ENCODE measurements at places on chromosomes 13 and 19. TPM values are rescaled to one million over a fixed set of nuclear protein-coding genes. Genes with fewer than 3 reads are reported as not detected.

GRCh38 chr19:49591731-49592485 lies 926 bp downstream of the PRR12 start:
- DNase-seq = no peak

DNA sequence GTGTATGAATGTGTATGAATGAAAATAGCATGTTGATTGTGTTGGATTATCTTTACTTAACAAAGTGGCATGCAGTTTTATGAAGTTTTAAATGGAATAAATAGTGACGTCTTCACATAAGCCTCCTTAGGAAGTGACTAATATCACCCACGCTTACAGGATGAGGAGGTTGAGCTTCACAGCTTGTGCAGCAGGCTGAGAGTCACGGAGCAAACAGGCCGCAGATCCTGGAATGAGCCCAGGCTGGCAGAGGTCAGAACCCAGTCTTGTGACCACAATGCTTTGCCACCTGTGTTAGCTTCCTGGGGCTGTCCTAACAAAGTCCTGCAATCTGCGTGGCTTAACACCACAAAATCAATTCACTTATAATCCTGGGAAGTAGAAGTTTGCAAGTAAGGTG lies 20.8 kb downstream of the LAIR2 start:
- peak; percentile 79 for DNase-seq

DNA sequence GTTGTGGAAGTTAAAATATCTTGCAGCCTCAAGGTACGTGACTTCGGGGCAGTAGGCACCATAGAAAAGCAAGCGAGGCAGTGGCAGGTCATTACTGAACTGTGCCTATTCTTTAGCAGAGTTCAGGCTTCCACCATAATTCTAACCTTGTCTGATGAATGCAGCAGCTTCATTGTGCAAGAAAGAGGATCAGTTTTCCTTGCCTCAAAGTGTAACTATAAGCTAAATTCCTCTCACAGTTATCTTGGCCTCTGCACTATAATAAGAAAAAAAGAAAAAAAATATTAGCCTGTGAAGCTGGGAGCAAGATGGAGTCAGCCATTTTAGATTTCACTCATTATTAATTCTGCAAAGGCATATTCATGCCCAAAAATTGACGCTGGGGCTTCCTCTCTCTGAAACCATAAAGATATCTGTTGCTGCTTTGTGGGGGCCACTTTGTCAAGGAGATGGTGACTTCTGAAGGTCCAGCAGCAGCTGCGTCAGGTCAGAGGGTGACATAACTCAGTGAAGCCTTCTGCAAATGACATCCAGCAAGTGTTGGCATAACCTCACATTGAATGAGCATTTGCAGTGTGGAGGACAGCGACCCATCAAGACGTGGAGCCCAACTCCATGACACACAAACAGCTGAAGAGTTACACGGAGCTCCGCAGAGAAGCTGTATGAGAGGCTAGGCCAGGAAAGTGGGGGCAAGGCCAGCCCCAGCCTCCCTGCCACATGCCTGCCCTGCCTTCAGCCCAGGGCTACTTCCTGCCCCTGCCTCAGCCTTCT lies 23.1 kb upstream of the SACS start:
- DNase-seq = no peak

DNA sequence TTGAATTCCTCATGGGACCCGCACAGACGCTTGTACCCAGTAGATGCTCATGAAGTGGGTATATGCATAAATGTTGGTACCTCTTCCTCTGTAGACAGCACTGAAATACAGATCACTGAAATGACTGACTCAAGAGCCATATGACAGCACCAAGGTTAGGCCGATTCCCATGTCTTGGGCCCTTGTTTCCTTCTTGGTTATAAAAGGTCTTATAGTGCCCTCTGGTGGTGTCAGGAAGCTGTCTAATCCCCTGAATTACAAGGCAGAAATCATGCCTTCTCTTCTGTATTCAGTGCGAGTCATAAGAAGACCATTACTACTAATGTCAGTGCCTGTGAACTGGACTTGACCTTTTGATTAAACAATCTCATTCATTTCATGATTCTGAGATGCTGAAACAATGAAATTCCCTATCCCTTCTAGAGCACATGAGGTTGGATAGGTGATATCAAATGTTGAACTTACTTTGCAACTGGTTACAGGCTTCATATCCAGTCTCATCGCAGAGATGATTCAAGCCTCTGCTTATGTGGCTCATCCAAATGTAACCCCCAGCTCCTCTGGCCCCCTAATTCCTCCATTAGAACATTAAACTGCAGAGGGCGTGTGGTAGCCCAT lies 59.7 kb downstream of the SPATA13 start:
- peak; percentile 67 for DNase-seq

- no peak for DNase-seq
Observed at GRCh38 chr13:37481011-37481884, 117.3 kb downstream of the POSTN start.

DNA sequence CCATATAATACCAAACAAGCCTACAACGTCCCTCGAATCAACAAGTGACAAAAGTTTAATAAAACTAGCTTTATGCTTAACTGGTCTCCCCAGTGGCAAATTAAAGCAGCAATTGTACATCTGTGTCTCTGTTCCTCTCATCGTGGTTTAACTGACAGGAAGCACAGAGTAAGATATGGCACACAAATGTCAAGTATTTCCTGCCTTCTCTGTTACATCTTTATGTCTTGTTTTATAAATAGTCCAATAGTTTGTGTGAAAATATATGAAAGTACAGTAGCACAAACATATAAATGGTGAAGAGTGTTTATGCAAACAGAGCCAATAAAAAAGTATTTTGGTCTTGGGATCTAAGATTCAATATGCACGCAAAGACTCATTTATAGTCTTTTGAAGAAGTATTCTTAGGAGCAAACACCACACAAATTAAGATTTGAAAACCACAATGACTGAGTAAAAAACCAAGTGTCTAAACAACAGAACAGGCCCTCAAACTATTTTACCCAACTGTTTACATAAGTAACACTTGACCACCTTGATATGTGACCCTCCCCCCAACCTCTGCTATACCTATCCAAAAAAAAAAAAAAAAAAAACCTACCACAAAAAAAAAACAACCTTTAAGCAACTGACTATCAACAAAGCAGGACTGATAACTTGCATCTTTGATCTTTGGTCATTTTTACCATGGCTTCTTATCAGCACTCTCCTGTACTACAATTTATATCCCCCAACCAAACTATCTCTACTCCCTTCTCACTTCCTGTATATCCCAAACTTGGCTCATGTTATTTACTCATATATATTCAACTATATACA lies 14.0 kb downstream of the ELF1 start:
- no peak for DNase-seq

DNA sequence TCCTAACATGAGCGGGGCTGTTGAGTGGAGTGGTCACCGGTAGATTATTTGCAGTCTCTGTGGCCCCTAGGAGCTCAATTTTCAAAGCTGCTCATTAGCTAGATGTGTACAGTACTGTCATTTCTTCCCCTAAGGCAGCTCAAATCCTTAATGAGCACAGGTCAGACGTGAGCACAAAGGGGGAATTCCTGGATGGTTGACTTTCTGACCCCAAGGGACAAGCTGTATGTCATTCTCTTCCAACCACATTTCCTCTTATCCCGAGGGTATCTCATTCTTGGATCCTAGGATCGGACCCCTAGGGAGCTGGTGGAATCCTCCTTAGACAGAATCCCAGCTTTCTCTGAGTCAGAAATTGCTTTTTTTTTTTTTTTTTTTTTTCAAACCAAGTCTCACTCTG lies 5.7 kb upstream of the OR7G3 start:
- no peak for DNase-seq

DNA sequence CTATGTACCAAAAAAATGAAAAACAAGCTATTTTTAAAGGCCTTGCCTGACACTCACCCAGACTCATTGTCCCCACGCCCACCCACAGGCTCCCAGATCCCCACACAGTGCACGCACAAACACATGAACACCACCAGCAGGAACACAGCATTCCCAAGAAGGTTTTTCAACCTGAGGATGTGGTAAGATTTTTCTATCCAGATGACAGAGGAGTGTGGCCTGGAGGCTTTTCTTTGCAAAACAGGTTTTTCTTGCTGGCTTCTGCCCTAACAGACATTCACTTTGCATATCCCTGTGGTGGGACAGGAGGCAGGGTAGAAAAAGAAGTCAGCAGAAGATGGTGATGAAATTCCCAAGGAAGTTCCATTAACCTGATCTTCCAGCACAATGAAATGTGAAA lies 97.8 kb downstream of the KLF12 start:
- no peak for DNase-seq

- DNase-seq = no peak
Observed at GRCh38 chr13:95199896-95200295, 101.4 kb downstream of the ABCC4 start.

The GPR12 gene
- total RNA-seq = not detected

The ZNF667 gene
- 2.7 TPM for total RNA-seq

GRCh38 chr13:106699311-106699710 lies 131.4 kb upstream of the ARGLU1 start:
- DNase-seq = no peak

GRCh38 chr13:93736081-93736480 lies 509.5 kb downstream of the GPC6 start:
- DNase-seq = no peak

DNA sequence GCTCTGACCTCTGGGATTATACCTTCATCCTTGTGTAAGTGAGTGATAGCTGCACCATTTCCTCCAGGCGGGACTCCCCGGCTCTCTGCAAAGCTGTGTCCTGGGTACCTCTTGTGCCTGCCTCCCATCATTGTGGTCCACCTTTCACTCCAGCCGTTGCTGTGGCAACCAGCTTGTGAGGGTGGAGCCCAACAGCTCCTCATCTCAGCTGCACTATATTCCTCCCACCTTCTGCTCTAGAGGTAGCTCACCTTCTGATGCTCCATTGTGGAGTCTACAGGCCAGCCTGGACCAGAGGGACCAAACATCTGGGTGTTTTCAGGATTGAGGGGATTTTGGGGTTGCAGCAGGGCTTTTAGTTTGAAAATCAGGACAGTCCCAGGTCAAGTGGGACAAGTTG lies 708.2 kb downstream of the UQCRFS1 start:
- no peak for DNase-seq

DNA sequence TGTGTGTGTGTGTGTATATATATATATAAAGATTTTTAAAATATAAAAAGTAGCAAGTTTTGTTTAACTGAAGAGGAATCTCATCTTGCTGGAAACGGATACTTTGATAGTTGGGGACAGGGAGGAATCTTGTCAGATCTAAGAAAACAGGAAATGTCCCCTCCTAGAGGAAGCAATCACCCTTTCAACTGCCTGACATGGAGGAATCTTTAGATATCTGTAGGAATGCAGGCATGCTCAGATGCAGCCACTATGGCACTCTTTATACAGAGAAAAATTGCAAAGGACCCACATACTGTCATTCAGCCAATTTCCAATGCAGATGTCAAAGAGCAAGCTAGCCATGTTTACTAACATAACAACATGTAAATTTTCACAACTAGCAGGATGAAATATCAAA lies 38.8 kb downstream of the ZNF611 start:
- DNase-seq = no peak

The RGCC gene
- 216 TPM for total RNA-seq

The GADD45B gene
- 94.1 TPM for total RNA-seq

The FCAR gene
- not detected for total RNA-seq

GRCh38 chr13:61410669-61411297 lies 4.9 kb downstream of the PCDH20 start:
- no peak for DNase-seq

The IQCN gene
- 0.45 TPM for total RNA-seq

GRCh38 chr13:33575378-33575777 lies 242.6 kb upstream of the RFC3 start:
- DNase-seq = no peak

GRCh38 chr19:55400281-55401087 lies 7.1 kb downstream of the UBE2S start:
- DNase-seq = no peak

GRCh38 chr19:48627201-48627864 lies 8.0 kb downstream of the SPHK2 start:
- no peak for DNase-seq

GRCh38 chr19:35037716-35038622 lies 3.6 kb upstream of the HPN start:
- DNase-seq = no peak

The C19orf85 gene
- not detected for total RNA-seq

DNA sequence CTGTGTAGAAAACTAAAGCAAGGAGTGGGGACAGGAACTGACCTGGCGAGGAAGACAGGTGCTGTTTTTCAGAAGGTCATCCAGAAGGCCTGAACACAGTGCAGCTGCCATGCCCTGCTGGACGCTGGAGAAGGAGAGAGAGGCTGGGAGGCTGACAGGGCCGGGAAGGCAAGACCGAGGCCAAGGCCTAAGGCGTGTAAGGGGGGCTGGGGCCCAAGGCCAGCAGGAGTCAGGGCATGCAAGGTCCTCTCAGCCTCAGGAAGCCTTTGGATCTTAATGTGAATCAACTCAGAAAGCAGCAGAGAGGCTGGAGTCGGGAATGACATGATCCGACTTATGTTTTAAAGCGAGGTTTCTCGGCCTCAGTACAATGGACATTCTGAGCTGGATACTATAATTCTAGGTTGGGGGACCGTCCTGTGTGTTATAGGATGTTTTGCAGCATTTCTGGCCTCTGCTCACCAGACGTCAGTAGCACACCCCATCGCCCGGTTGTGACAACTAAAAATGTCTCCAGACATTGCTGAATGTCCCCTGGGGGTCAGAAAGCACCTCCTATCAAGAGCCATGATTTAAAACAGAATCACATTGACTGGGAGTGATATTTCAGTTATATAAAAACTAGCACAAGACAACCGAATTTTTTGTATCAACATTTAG lies 530.4 kb downstream of the MYO16 start:
- DNase-seq = no peak

GRCh38 chr19:31055454-31055853 lies 293.8 kb downstream of the TSHZ3 start:
- no peak for DNase-seq

The KCNN4 gene
- 110 TPM for total RNA-seq

DNA sequence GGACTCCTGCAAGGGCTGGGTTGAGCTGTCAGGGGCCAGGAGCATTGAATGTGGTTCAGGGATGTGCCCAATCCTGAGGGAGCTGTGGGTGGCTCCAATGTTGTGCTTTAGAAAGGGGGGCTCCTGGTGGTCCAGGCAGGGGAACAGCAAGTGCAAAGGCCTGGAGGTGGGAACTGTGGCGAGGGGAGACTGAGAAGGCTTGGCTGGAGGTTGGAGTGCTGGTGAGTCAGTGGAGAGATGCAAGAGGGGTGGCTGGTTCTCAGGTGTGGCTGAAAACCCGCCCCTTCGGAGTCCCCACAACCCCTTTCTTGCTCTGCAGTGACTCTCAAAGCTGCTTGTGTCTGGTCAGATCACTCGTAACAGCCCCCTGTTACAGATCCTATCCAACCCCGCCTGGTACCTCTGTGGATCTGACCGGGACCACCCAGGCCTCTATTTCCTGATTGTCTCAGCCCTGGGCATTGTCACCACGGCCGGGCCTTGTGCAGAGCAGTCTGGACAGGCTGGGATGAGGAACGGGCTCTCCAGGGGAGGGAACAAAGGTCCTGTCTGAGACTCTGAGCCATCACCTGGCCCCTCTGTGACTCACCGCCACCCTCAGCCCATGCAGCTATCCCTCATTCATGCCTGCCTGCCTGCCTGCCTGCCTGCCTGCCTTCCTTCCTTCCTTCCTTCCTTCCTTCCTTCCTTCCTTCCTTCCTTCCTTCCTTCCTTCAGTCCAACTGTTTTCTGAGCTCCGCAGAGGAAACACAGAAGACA lies 1.4 kb upstream of the KCNN1 start:
- no peak for DNase-seq
